Stimulated activated CD8-positive, alpha-beta memory T cell treated with anti-CD3 and anti-CD28 coated beads, Interleukin-15, amount 100 ng/mL, for 4 hours (primary cell): ENCODE measurements at places on chromosomes 1 and 21.

DNA sequence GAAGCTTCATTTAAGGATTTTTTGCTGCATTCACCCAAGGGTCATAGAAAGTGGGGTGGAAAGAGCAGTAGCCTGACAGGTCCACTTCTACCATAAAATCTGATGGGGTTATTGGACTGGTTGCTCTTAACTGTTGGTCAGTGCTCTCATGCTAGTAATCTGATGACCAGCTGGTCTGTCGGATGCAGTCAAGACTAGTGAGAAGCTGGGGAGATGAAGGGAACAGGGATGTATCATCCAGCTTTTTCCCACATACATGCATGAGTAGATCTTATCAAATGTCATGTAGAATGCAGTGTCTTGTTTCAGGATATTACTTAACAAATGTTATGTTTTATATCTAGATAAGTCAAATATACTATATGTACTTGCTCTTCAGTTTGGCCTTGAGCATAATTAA is 11.1 kb downstream of the ATP1B1 start:
- no peak for DNase-seq

DNA sequence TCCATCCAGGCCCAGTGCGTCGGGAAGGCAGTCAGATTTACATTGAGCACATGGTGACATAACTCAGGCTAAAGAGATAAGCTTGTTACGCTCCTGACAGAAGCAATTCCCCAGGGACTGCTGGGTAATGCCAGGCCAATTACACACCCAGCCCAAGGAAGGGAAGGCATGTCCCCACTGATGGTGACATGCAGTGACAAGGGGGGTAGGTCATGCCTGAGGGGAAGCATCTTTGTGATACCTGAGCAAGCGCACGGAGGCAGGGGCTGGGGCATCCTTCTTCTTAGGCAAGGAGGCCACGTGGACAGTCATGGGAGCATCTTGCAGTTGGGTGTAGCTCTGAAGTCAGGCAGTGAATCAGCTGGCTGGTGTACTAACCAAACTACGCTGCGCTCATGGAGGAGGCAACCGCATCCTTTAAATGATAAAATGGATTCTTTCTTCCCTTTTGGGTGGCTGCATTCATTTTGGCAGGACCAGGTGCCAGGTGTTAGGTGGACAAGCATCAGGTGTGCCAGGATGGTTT is 39.6 kb upstream of the GRIK3 start:
- no peak for DNase-seq

GRCh38 chr1:205391386-205391785 is 30.5 kb downstream of the LEMD1 start:
- no peak for DNase-seq

DNA sequence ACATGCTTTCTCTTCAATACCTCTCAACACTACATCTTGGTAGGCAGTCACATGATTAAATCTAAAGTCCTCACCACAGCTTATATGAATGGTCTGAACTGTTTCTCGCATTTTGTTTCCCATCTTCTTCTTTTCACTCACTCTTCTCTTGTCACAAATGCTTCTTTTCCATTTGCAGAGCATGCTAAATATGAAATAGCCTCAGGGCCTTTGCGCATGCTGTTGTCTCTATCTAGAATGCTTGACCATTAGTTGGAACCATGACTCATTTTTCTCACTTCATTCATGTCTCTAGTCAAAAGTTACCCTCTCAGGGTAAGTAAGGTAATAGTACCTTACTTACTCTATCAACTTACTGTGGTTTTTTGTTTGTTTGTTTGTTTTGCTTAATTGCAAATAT is 239.7 kb downstream of the PTPRC start:
- DNase-seq = no peak

DNA sequence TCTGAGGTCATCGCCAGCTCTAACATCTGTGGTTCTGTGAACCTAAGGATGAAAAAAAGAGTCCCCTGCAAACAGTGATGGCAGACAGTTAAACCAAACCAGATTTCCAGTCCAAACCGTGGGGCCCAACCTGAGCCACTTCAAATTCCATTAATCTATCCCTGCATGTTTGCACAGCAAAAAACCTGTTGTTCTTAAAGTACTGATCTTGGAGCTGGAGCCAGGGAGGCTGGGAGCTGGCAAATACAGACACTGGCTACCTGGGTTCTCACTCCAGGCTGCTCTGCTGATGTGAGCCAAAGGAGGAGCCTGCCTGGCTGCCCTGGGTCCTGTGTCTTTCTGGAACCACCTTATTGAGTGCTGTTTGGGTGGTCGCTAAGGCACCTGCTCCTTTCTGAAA is 16.4 kb downstream of the LDLRAD1 start:
- no peak for DNase-seq

GRCh38 chr1:94928293-94928939 is 1.5 kb upstream of the CNN3 start:
- DNase-seq = no peak

- no peak for DNase-seq
Observed at GRCh38 chr1:201103666-201104065, 8.6 kb downstream of the CACNA1S start.

- DNase-seq = no peak
Observed at GRCh38 chr21:43824333-43825241, 35.2 kb downstream of the RRP1 start.

DNA sequence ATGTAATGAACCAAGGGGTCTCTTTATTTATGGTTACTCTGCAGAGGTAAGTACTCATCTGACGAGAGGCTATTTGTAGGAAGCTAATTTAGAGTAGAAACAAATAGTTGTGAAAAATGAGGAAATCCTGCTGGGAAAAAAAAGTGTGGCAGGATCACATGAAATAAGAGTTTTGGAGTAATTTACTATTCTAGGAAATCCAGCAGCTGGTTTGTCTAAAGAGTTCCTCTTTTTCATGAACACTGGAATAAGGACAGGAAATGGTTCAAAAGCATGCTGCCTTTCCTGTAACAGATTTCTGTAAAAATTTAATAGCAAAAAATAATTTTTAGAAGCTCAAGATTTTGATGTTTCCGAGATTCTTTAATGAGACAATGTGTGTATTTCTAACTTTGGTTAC is 177.3 kb downstream of the CHRM3 start:
- no peak for DNase-seq

- no peak for DNase-seq
Observed at GRCh38 chr21:38402291-38402690, 96.0 kb downstream of the ERG start.

- no peak for DNase-seq
Observed at GRCh38 chr1:16249596-16250241, 12.7 kb upstream of the CPLANE2 start.

DNA sequence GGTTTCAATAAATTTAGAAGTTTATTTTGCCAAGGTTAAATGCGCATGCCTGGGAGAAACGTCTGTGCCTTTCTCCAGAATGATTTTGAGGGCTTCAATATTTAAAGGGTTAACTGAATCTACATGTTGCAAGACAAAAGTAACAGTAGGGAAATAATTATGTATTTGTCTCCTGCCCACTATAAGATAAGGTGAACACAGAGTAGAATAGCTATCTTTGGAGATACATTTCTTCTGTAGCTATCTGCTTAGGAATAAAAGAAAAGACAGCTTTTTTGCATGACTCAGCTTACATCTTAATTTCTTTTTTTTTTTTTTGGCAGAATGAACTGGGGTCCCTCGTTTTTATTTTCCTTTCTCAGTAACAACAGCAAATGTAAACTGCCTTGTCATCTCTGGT is 1351.6 kb downstream of the AMY1C start:
- no peak for DNase-seq

DNA sequence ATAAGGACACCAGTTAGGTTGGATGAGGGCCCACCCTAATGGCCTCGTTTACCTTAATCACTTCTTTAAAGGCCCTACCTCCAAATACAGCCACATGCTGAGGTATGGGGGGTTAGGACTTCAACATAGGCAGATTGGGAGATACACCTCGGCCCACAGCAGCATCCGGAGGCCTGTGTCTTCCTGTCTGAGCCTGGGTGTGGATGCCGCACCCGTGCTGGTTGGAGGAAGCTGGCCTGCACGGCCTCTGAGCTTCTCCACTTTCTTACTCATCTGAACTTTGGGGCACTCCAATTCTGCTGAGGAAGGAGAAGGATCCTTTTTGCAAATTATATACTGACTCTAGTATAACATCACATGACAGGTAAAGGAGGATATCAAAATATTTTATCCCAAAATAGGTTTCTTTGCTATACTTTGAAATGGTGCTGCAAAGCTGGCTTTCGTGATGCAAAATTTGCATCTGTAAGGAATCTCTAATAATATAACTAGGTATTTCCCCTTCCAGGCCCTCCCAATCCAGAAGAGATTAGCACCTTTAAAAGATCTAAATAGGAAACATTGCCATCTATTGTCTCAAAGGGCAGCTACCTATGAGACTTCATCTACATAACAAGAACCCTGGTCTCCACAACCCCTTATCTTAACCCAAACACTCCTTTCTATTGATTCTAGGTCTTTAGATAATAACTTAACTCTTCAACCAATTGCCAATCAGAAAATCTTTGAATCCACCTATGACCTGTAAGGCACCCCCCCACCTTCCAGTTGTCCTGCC is 247.6 kb downstream of the KCNJ6 start:
- no peak for DNase-seq

DNA sequence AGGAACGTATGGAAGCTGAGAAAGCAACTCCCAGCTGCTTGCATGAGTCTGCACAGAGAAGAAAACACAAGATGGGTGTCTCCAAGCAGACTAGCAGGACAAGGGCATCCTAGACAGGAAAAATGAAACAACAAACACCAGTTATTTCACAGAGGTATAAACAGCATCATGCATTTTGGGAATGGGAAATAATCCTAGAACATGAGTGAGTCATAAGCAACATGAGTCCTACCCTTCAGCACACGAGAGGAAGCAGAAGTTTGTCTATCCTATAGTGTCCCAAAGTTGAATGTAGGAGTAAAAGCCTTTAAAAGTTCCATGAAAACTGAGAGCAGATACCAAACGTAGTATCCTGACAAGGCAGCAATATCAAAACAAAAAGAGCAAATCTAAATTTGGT is 11.3 kb upstream of the FRRS1 start:
- DNase-seq = no peak

DNA sequence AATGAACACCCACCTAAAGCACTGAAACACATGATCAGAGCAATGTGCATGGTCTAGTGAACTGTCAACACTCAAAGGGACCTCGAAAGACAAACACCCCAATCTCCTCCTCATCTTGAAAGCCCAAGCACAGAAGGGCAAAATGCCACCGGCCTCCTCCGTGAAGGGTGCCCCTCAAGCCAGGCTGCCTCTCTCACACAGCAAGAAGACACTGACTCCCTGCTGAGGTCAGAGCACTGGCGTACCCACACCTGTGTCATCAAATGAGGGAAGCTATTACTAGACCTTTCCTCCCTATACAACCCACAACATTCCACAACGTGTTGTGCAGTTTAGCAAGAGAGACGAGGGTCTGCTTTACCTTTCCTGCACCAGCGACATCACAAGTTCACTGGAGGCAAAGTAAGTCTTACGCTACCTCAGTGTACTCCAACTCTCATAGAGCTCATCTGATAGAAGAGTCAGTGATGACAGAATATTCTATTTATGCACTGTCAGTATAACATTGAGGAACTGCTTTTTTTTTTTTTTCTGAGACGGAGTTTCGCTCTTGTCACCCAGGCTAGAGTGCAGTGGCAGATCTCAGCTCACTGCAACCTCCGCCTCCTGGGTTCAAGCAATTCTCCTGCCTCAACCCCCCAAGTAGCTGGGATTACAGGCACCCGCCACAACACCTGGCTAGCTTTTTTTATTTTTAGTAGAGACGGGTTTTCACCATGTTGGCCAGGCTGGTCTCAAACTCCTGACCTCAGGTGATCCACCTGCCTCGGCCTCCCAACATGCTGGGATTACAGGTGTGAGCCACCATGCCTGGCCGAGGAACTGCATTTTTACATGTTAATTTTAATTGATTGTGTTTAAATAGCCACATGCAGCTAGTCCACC is 3.3 kb downstream of the SH3BP5L start:
- DNase-seq = no peak

- DNase-seq = no peak
Observed at GRCh38 chr1:228405979-228406228, 731 bp downstream of the TRIM11 start.

DNA sequence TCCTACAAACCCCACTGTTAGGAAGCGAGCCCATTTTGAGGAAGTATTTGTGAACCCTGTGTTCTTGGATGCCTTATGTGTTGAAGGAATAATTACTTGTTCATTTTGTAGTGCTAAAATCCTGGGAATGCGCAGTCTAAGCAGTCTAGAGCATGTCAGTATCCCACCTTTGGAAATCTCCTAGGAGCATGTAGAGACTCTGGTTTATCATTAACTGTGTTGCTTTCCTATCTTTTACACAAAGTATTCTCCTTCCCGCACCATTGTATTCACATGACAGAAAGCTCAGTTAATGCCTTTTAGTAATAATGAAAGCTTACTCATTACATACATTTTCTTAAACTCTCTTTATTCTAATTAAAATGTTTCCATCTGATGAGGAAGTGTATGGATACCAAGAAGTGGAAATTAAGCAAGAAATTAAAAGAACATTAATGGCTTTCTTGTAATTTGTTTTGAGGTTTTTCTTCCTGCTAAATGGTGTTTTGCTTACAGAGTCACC is 99.4 kb downstream of the CAMTA1 start:
- DNase-seq = no peak

DNA sequence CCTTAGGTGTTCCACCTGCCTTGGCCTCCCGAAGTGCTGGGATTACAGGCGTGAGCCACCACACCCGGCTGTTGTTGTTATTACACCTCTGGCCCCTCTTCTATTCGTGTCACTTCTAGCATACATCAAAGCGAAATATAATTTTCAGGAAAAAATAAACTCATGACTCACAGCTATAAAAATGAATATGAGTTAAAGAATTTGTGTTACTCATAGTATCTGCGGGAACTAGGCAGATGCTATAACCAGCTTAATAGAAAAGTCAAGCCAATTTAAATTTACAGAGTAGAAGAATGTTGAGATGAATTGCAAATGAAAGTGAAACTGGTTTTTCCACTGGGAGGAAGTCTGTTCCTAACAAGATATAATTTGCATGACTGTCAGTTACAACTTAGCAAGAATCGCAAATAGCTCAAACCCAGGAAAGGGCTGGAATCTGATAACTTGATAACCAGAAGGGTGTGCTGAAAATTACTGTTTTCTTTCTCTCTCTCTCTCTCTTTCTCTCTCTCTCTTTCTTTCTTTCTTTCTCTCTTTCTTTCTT is 11.2 kb downstream of the OR2W3 start:
- DNase-seq = no peak

DNA sequence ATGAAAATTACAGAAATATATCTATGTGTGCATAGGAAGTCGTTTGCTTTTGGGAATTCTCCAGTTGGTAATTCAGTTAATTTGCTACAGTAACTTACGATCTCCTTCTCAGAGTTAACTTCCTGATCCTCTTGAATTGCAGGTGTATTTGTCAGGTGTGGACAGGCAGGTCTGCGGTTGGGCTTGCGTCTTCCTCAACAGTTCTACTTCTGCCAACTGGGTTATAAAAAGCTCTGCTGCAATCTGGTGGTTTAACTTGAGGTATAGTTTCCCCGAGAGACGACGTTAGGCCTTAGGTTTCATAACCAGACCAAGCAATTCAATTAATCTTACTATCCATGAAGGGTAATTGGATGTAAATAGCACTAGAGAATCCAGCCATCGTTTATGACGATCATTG is 88.2 kb downstream of the GABPA start:
- DNase-seq = no peak

GRCh38 chr1:30087465-30087864 is 635.9 kb downstream of the MATN1 start:
- DNase-seq = no peak

- no peak for DNase-seq
Observed at GRCh38 chr1:192066202-192066601, 92.1 kb upstream of the RGS18 start.

GRCh38 chr1:27402349-27402754 is 9.9 kb downstream of the GPR3 start:
- DNase-seq = no peak
